ENCODE measurements at places on chromosomes 11 and 22.

DNA sequence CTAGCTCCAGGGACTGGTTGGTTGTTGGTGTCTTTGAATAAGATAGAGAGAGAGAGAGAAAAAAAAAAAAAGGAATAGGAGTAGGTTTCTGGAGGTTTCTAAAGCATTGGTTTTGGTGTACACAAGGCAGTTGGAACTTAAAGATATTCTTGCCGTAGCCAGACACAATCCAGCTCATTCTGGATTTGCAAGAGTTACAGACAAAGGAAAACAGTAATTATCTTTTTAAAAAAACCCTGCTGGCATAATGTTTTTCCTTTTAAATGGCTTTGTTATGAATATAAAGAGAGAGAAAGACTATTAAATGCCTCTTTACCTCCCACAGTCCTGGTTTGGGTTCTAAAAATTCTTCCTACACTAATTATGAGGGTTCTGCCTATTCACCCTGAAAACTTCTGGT, 120.4 kb upstream of the RAG2 start:
- no peak for DNase-seq

DNA sequence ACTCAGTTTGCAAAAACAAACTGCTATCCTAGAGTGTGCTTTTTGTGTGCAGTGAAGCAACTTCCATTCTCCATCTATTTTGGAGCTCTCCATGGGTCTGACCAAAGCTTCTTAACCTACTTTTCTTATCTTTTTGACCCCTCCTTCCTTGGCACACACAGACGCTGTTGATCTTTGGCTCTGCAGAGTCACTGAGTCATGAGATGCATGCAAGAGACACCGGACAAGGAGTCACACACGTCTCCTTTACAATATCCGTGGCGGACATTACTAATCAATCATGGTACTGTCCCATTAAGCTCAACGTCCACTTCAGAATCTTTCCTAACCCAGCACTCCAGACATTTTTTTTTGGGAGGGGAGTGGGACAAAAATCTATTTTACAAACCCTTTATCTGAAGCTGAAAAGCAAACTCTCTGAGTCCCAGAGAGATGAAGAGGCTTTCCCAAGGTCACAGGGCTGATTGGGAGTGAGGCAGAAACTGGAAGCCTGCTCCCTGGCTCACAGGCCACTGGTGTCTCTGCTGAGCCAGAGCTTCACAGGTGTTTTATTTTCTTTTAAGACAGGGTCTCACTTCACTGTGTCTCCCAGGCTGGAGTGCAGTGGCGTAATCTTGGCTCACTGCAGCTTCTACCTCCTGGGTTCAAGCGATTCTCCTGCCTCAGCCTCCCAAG, 165.8 kb upstream of the SYT13 start:
- no peak for DNase-seq

DNA sequence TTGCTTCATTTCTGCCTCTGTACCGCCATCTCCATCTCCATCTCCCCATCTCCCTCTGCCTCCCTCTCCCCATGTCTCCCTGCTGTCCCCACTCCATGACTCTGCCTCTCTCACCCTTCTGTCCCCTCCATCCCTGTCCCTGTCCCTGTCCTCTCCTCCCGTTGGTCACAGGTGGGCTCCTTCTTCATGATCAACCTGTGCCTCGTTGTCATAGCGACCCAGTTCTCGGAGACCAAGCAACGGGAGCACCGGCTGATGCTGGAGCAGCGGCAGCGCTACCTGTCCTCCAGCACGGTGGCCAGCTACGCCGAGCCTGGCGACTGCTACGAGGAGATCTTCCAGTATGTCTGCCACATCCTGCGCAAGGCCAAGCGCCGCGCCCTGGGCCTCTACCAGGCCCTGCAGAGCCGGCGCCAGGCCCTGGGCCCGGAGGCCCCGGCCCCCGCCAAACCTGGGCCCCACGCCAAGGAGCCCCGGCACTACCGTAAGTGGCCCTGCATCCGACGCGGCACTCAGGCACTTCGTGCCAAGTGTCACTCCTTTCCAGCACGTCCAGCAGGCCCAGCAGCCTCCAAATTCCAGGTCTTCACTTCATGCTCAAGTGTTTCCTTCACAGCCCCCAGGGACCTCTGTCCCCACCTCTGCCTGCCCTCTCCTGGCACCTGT, 76.0 kb downstream of the CACNA1I start:
- no peak for DNase-seq

DNA sequence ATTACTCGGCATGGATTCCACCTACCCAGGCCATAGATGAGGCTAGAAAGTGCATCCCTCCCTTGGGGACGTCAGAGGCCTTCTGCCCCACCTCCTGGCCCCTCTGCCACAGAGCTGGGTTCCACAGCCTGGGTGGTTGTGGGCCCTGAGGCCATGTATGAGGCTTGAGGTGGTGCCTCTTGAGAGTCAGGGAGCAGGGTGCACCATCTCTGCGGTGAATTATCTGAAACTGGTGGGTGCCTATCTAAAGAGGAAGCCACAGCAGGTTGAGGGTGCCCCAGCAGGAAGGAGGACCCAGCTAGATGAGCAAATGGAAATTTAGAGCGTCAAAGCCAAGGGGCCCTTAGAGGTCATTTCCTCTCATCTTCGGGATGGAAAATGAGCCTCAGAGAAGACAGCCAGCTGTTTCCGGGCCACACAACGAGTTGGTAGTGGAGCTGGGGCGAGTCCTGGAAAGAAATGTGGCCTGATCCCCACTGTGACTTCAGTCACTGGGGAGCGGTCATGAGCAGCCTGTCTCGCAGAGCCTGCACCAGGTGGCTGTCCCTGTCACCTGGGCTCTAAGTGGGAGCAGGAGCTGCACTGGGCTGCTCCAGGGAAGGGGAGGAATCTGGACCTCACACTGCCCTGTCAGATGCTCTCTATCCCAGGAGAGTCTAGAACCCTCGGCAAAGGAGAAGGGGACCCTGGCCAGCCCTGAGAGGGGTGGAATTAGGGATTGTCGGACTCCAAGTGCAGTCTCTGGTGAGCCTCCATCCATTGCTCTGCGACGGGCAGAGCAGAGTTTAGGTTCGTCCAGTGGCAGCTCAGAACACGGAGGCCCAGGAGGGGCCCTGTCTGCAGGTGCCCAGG, 7.3 kb downstream of the ADORA2A start:
- peak; percentile 60 for DNase-seq

GRCh38 chr22:30251711-30252110, 5.2 kb upstream of the LIF start:
- no peak for DNase-seq

DNA sequence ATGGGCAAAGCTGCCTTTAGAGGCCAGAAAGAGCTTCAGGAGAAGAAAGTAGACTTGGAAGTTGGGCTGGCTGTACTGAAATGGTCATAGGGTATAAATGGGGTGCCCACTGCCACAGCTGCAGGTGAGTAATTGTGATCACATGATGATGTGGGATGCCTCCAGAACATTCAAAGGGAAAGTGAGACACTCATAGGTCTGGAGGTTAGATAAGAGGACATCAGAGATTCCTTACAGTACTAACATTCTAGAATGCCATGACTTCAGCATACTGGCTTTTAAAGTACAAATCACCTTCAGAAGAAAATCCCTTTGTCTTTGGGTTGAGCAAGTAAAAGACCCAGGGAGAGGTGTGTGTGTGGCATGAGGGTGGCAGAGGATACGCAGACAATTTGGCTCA, 419.2 kb downstream of the TENM4 start:
- DNase-seq = no peak

DNA sequence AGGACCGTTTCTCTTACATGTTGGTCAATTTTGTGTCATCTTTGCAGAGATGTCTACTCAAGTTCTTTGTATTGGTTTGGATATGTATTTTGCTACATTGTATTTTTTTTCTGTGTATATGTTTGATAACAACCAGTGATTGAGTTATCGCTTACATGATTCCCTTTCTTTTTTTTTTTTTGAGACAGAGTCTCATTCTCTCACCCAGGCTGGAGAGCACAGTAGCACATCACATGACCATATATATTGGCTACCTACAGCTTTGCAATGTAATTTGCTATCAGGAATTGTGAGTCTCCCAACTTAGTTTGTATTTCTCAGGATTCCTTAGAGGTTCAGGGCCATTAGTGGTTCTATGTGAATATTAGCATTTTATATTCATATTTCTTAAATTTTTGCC, 59.5 kb downstream of the LRRC74B start:
- DNase-seq = no peak

GRCh38 chr11:60924110-60924905, at the start of gene TMEM132A:
Gene TMEM132A (plus strand): TSS chr11:60924460. CDS start chr11:60924634, 174 bp downstream.
- no peak for DNase-seq

DNA sequence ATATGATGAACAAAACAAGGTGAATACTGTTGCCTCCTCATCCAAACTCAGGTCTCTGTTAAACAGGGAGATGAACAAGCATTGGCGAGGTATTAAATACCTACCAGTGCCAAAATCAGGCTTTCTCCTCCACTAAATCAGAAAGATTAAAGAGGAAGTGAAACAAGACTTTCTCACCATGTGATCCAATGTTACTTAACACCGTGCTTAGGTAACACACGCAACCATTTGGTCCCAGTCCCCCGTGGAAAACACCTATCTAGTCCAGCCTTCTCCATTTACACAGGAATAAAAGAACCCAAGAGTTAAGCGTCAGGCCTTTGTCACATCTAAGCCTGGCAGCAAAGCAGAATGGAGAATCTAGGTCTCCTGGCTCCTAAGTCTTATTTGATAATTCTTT, 34.5 kb downstream of the TENM4 start:
- no peak for DNase-seq

GRCh38 chr11:91773090-91773489, 451.5 kb upstream of the FAT3 start:
- no peak for DNase-seq

- no peak for DNase-seq
Measured at GRCh38 chr11:128765571-128766549, 72.0 kb downstream of the FLI1 start.

GRCh38 chr11:111307472-111308108, 9.2 kb downstream of the POU2AF3 start:
- no peak for DNase-seq

DNA sequence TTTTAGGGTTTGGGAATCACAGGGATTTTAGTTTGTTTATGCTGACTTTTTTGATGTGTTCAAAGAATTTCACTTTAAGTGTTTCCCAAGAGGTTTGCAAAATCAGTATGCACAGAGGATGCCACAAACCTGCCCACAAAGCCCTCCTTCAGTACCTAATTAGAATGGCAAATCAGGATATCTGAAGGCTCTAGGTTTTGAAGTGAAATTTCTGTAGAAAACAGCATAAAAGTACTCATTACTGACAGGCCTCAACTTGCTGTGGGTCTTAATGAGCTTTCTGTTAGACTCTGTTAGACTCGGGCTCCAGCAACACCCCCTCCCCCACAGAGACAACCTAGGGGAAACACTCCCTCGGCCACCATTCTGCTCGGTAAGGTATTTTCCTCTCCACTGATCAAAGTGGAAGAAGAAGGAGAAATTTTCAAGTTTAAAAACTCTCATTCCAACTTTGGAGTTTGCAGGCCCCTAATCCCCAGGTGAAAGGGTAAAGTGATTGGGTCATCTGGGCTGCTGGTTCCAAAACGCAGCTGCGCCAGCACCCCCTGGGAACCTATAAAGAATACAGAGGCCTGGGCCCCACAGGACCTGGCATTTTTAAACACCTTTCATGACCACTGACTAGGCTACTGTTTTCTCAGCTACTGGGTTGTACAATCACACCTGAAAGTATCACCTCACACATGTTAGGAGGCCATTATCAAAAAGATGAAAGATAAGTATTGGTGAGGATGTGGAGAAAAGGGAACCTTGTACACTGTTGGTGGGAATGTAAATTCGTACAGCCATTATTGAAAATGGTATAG, 67.5 kb downstream of the PLEKHA7 start:
- DNase-seq = no peak

DNA sequence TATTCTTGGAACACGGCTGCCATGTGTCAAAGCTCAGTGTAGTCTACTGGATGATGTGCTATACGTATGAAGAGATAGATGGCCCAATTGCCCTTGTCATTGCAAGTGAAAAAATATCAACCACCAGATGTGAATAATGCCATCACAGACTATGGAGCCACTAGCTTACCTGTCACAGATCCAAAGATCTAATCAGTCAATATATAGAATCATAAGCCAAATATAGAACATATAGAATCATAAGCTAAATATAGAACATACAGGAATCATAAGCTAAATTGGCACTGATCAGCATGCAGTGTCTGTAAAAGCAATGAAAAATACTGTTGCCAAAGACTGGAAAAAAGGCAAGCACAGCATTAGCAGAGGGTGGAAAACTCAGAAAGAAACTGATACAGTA, 1656.9 kb upstream of the RAG2 start:
- no peak for DNase-seq

GRCh38 chr11:119828819-119829218, 99.8 kb upstream of the NECTIN1 start:
- DNase-seq = no peak

DNA sequence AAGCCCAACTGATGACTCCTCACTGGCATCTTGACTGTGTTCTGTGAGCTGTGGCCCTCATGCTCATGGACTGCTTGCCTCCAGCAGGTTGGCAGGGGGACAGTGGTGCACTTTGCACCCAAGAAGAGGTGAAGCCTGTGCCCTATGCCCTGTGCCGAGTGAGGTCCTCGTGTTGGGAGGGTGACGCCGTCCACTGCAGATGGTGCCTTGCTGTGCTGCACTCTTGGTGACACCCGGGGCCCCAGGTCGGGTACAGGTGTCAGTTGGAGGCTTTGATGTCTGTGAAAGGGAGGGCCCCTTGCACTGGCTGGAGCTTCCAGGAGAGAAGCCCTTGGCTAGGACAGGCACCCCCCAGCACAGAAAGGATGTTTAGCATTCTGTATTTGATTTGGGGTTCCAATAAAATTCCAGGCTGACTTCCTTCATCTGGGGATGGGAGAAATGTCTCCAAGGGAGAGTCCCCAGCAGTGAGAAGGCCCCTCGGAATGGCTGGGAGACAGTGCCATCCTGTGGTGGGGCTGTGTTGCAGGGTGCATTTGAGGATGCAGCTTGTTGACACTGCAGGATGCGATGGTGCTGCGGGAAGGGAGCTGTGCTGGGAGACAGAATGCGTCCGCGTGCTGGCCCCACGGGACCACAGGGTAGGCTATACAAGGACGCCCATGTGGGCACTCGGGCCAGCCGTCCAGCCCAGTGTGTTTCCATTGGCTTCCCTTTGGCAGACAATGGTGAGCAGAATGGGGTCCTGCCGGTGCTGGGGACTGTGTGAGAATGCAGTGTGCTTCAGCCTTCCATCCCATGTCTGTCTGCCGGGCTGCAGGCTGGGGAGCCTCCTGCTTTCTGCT, 2.5 kb upstream of the ZDHHC8 start:
- peak; percentile 26 for DNase-seq

GRCh38 chr11:122107566-122107965, 8.4 kb downstream of the BLID start:
- DNase-seq = no peak

DNA sequence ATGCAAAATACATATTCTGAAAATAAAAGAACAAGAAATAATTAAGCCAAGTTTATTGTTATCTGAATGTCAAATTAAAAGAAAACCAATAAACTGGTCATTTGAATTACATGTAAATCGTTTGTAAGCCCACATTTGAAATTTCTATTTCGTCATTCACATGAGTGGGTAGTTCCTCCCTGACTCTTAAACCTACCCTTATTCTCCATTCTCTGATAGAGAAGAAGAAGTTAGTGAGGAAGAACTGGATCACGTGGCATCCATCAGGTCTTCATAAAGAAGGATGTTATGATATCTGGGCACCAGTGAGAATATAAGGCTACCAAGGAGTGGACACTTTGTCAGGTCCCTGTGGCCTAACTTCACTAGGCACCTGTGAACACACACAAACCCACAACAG, 328.1 kb downstream of the OPCML start:
- DNase-seq = no peak
